ENCODE measurements at places on chromosomes 11 and 22. TPM values are rescaled to one million over a fixed set of nuclear protein-coding genes. Genes with fewer than 3 reads are reported as not detected.

GRCh38 chr11:62505059-62505439, 41.6 kb downstream of the AHNAK start:
- H3K4me3 ChIP-seq: no peak overlapping the region
- peaks cover 80% of the 10 kb centered on the region for H3K4me1 ChIP-seq
- H3K27ac ChIP-seq: no peak overlapping the region
- no peaks in the 10 kb centered on the region for H3K36me3 ChIP-seq
- DNase-seq: no peak

GRCh38 chr11:71139516-71140205, 112.7 kb downstream of the SHANK2 start:
- no peak for DNase-seq
- no peaks in the 10 kb centered on the region for H3K27me3 ChIP-seq
- no peaks in the 10 kb centered on the region for H3K36me3 ChIP-seq

GRCh38 chr11:64763526-64764039, 3.8 kb upstream of the PYGM start:
- H3K36me3 ChIP-seq: peaks cover 84% of the 10 kb centered on the region
- no peaks in the 10 kb centered on the region for H3K27me3 ChIP-seq
- no peak overlapping the region for H3K4me3 ChIP-seq
- DNase-seq: no peak
- H3K4me1 ChIP-seq: peaks cover 59% of the 10 kb centered on the region

Gene PAX6
- 2.9 TPM for total RNA-seq

Gene SGSM1
- not detected for total RNA-seq
